ENCODE measurements at places on chromosomes 13 and 19.

DNA sequence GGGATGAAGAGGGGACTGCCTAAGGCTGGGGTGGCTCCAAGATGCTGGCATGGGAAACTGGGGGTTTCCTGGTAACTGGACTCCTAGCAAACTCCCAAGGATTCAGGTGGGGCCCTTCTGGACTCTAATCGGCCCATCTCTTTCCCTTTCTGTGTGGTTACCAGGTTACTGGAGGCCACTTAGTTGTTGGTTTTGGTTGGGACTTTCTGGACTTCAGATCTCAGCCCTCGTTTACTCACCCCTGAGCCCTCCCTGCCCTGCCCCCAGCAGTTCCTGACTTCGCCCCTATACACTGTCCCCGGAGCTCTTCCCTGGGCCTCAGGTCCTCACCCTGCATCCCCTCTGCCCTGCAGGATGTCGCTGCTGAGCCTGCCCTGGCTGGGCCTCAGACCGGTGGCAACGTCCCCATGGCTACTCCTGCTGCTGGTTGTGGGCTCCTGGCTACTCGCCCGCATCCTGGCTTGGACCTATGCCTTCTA is 328 bp downstream of the CYP4F12 start:
- DNase-seq = no peak

DNA sequence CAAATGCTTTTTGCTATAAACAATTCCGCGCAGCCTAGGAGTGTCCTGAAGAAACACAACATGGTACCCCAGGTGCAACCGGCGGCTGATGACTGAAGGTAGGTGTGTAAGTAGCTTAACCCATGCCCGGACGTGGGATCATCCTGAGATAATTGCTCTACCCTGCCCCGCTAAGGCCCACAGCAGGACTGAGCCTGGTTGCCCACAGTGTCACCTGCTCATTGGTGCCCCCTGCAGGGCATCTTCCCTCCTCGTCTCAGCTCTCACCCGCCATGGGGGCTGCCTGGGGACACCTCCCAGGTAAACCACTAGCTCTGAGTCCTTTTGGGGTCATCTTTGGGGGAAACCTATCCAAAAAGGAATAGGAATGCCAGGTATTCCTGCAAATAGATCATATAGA is 22.3 kb downstream of the TMEM161A start:
- DNase-seq = peak; percentile 41

GRCh38 chr13:26953291-26953690 is 192.7 kb upstream of the GPR12 start:
- DNase-seq = no peak

DNA sequence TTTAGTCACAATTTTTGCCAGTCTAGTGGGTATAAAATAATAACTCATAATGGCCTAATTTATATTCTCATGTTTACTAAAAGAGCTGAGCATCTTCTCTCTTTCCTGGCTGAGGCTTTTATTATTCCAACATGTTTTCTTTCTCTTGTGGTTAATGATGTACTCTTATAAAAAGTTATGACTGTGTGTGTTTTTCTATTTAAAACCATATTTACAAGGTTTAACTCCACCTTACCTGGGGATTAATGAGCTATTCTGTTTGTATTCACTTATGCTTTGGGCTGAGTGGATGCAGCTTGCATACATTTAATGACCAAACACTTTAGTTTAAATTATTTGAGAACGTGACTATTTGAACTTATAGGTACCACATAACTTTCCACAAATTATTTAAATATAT is 1365.7 kb upstream of the SLC10A2 start:
- DNase-seq = no peak

DNA sequence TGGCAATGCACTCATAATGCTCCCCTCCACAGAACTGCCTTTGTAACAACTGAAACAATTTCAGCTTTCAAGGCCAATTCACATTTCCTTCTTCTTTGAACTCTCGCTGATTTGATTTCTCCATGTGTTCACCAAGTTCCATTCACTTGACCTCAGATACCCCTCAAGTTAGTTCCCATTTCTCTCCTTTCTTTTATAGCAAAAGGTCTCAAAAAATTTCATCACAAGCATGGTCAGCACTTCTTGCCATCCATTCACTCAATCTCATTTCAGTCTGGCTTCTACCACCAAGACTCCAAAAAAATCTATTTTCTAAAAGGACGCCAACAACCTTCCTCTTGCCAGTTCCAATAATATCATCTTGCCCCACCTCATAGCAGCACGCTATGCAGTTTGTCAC is 135.7 kb downstream of the DIAPH3 start:
- no peak for DNase-seq

- peak; percentile 7 for DNase-seq
These were observed 3.2 kb upstream of the LGALS13 start for GRCh38 chr19:39599116-39599515.

GRCh38 chr13:113201815-113202214 is 6.7 kb downstream of the PCID2 start:
- no peak for DNase-seq

GRCh38 chr13:46726347-46726746 is 70.6 kb downstream of the ESD start:
- DNase-seq = no peak

DNA sequence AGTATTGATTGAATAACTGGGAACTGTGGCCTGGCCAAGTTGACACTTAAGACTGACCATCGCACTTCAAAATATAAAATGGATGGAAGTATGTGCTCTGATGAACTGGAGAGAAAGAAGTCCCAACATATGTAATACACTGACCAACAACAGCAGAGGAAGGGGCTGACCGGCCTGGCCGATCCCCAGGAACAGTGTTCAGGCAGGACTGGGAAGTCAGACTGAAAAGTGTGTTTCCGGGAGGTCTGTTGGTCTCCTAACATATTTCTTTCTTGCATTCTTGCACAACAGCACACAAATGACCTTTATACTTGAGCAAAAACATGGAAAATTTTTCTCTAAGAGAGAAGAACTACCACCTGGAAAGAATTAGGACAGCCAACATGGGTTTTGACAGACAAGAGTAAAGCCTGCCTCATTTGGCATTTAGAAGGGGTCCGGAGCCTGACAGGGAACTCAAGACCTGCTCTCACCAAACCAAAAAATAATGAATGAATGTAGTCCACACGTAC is 297.8 kb downstream of the OXGR1 start:
- DNase-seq = no peak

DNA sequence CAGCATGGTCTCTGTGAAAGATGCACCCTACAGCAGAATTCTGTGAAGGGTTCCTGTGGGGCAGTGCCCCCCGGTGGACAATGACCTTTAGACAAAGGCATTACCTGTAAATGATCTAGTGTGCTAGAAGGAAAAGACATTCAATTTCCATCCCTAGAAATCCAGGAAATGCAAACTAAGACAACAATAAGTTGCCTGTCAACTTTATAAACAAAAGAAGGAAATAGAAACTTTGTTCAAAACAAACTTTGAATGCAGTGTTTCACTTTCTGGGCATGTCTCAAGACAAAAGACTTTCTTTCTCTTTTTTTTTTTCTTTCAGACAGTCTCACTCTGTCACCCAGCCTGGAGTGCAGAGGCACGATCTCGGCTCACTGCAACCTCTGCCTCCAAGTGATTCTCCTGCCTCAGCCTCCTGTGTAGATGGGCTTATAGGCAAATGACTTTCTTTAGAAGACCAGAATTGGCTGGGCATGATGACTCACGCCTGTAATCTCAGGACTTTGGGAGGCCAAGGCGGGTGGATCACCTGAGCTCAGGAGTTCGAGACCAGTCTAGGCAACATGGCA is 15.5 kb downstream of the TEX101 start:
- DNase-seq = no peak

DNA sequence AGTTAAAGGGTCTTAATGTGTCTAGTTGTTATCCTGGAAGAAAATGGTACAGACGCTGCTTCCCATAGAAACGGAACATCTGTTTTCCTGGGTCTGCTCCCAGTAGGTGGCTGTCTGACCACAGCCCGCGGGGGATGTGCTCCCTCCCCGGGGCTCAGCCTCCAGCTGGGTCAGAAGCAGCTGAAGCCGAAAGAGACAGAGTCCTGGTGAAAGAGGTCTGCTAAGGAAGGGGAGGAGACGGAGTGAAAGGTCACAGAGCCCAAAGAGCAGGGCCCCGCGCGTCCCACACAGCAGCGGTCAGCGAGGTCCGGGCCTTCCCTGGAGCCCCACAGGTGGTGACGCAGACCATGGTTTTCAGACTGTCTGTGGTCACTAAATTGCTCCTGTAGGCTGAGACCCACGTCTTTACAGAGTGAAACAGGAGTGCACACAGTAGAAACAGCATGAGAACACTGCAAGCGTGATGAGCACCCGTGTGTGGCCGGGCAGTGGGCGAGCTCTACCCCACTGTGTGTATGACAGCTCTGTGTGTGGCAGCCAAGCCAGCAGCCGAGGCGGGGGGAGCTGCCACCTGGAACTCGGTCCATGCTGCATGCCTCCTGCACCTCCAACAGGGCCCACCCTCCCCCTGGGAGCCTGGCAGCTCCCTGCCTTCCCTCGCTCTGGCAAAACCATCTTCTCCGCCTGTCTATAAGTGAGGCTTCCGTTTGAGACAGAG is 52.0 kb upstream of the C13orf46 start:
- no peak for DNase-seq

- DNase-seq = no peak
These were observed 1.4 kb downstream of the EVI5L start for GRCh38 chr19:7831452-7831851.

- no peak for DNase-seq
These were observed 27.1 kb upstream of the MTUS2 start for GRCh38 chr13:28792992-28793391.

Measured in stimulated activated CD4-positive, alpha-beta T cell treated with anti-CD3 and anti-CD28 coated beads, Interleukin-4, amount 100 ng/mL, for 24 hours (primary cell).